ENCODE measurements at places on chromosomes 16 and 17. TPM values are rescaled to one million over a fixed set of nuclear protein-coding genes. Genes with fewer than 3 reads are reported as not detected.

DNA sequence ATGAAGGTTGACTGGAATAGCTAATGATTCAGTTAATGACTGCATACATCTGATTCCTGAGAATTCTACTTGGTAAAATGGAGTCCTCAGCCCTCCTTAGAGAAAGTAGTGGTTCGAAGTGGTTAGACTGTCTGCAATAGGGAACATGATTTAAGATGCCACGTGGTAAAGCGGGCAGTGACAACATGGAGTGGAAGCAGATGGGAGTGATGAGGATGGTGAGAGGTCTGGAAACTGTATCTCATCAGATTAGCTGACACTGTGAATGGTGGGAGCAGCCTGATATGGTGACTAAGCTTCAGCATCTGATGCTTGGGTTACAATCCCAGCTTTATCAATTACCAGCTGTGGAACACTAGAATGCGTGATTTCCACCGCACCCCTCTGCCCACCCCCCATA is 8.4 kb downstream of the CDH11 start:
- no peak for DNase-seq

DNA sequence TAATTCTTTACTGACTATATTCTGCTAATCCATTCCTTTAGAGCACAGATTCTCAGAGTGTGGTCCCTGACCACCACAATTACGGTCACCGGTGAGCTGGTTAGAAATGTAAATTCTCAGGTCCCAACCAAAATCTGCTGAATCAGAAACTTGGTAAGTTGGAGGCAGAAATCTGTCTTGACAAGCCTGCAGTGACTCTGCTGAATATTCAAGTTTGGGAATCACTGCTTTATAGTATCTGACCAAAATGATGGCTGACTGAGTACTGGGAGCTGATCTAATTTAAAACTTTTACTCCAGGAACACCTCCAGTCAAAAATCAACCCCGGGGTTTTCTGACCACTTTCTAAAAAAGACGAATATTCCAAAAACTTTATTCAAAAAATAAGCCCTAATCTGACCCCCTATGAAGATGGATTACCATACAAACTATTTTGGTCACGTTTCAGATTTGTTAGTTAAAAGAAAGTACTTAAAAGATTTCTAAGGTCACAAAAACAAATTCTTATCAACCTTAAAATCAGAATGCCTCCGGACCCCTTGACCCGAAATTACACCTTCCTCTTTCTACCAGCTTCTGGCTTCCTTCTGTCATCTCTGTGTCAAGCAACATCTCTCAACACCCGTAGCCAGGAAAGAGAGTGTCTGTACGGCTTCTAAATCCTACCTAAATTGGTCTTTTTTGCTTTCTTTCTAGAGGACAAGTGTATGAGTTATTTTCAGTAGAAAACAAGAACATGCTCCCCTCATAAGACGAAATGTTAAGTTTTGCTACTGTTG is 38.6 kb downstream of the CREBBP start:
- no peak for DNase-seq

DNA sequence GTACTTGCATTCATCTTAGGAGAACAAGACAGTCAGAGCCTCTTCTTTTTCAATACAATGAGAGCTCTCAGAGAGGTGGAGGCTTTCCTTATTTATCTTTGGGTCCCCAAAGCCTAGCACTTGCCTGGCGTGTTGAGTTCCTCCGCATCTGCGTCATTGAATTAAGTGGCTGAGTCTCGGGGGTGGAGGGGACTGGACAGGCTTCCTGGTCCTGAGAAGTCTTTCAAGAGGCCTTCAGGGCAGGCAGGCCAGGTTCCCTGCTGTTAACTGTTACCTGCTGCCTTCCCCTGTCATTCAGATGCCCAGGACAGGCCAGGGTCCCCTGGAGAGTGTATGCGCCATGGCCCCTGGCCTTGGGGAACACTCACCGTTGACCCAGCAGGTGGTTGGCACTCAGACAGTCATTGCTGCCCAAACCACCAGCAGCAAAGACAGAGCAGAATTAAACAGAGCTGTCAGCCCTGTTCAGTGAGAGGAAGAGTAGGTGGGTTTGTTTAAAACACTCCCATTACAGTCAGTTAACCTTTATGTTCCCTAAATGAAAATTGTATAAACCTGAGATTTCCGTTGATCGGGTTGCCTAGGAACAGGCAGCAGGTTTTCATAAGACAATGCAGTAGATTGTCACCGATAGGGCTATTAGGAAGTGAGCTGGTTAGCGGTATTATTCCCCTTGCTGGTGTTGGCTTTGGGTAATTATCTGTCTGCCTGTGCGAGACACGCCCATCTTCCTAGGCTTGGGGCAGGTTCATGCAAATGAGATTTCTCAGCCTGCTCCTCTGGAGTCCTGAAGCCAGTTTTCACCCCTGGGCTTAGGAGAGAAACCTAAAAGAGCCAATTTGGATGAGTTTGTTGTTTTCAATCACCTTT is 132.7 kb downstream of the CCDC182 start:
- DNase-seq, result peak; percentile 45

- no peak for DNase-seq
Measured at GRCh38 chr17:4444782-4445473, 11.2 kb downstream of the SPNS3 start.

GRCh38 chr16:69381231-69381630 is 4.6 kb downstream of the TERF2 start:
- DNase-seq, result no peak

DNA sequence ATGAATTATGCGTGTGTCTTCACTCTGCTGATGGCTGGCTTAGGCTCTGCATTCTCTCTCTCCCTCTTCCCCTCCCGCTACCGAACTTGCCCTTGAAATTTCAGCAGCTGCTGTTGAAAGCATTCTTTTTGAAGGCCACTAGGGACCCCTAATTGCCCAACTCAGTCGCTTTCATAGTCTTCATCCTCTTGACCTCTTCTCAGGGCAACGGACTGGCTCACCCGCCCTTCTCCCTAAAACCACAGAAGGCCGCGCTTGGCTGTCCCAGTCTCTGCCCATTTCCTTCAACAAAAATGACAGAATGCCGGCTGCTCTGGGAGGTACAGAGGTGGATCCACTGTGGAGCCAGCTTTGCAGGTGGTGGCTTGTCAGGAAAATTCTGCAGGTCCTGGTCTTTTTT is 21.0 kb upstream of the FMNL1 start:
- peak; percentile 23 for DNase-seq

- DNase-seq, result no peak
Measured at GRCh38 chr17:34400301-34400931, 37.4 kb upstream of the CCL1 start.

- DNase-seq, result peak; percentile 41
Measured at GRCh38 chr17:40442392-40443195, 656 bp upstream of the IGFBP4 start.

GRCh38 chr17:77311371-77311981 is 170.7 kb downstream of the SEC14L1 start:
- DNase-seq, result no peak

DNA sequence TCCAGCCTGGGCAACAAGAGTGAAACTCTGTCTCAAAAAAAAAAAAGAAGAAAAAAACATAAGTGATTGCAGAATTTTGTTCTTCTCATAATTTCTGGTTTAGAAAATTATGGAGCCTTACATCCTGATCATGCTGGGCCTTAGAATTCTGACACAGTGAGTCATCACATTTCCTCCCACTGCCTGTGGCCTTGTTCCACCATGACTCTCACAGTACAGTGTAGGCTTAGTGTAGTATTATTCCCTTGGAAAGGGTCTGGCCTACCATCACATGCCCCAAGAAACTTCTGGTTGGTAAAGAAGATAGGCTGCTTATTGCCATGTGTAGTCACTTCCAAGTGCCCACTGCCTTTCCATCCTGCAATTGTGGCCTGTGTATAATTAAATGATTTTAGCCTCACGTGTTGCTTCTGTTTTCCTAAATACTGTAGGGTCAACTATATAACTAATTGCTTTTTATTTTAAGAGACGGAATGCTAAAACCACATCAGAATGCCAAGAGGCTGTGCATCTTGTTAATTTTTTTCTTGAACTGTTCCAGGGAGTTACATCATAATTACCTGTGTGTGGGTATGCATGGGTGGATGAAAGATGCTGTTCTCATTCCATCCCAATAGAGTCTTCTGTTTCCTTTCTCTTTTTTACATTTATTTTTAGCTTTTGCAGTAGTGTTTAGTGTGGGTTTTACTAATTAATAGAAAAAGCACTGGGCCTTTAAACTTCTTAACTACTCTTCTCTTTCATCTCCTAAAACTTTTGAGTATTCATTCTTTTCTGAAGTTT is 25.9 kb downstream of the OGFOD1 start:
- no peak for DNase-seq

DNA sequence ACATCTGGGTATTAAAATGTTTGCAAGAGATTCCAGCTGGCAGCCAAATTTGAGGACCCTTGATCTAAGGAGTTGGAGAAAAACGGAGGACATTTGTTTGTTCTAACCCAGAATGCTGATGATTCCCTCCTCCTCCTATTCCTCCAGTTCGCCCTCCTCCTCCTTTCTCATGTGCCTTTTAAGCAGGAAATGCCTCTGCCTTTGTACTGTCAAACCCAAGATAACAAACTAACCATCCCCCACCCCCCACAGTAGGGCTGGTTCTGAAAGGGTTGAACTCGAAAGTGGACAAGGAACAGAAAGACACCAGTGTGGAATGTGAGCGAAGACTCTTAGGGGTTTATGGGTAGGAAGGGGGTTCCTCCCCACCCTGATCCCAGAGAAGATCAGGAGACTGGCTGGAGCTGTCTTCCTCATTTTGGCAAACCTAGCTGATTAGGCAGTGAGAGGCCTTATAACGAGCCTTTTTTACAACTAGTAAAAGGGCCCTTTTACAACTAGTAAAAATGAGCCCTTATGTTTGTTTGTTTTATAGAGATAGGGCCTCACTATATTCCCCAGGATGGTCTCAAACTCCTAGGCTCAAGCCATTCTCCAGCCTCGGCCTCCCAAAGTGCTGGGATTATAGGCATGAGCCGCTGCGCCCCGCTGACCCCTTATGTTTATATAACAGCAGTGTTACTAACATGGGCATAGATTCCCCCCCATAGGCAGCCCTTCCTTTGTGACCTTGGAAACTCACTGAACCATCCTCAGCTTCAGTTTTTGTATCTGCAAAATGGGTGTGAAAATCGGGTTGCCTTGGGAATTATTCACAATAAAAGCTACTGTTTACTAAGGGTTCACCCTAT is 975 bp downstream of the CHD9 start:
- DNase-seq, result peak; percentile 27

DNA sequence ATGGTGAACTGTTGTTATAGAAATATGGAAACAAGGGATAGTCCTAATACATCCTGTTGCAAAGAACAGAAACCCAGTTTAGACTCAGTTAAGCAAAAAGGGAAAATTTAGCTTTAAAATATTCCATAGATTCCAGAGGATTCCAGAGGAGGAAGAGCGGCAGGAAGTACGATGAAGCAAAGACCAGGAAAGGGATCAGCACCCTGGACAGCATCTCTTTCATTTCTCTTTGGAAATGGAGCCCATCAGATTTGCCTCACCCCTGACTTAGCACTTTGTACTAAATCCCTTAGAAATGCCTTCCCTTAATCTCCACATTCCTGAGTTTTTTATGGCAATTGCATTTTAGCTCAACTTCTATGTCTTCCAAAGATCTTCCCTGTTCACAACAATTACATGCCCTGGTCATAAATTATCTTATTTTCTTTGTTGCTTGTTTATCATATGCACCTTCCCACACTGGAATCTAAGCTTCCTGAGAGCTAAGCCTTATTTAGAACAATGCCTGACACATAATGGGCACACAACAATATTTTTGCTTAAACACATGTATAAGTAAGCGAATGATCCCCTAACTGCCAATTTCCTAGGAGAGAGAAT is 150.0 kb upstream of the RBFOX1 start:
- no peak for DNase-seq

DNA sequence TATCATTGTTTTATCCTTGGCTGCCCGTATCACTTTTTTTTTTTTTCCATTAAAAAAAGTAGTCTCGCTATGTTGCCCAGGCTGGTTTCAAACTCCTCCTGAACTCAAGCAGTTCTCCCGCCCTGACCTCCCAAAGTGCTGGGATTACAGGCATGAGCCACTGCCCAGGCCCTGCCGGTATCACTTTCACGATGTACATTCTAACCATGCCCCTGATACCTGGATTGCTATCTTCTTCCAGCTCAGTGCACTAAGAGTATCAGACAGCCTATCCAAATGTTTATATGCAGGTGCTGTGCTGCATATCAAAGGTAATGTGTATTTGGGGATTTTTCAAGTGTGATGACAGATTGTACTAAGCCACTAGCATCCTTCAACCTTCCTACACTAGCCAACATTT is 14.2 kb downstream of the MOSMO start:
- DNase-seq, result no peak

DNA sequence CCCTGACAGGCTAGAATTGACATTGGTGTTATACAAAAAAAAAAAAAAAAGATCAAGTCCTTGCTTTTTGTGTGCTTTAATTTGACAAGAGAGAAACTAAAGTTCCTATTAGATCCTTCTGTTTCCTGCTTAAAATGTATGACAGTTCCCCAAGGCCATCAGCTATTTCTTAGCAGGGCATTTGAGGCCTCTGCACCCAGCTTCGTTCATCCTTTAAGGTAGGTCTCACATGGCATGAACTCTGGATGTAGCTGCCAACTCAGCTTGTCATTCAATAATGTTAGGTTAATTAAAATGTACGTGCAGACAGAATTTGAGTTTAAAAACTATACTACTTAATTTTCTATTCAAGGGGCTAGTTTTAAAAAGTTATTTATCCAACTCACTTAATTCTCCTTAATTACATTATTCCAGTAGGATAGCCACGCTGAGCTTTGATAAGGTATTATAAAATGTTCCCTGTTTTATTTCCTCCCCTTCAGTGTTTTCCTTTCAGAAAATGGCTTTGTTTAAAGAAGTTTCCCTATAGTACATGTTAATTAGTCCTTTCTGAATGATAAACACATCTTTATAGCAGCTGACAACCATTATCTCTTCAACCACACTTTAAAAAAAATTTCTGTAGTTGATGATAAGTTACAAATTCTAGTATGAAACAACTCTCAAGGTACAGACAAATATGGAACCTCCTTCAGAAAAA is 1.2 kb upstream of the RFFL start:
- no peak for DNase-seq

DNA sequence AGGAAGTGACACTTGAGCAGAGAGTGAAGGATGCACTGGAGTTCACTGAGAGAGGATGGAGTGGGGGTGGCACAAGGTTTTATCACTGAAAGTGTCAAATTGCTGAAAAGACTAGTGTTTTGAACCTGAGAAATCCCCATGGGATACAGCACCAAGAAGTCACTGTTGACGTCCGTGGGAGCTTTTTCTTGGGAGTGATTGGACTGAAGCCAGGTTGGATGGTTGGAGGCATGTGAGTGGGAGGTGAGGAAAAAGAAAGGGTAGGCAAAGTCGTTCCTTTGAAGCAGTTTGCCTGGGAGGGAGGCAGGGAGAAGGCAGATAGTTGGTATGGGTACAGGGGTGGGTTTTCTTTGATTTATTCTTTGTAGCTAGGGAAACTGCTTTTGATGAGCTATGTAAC is 39.9 kb upstream of the SDK2 start:
- no peak for DNase-seq

GRCh38 chr17:67836205-67836987 is 11.1 kb downstream of the BPTF start:
- DNase-seq, result no peak

PYDC1 gene
- not detected for total RNA-seq

TPPP3 gene
- 0.81 TPM for total RNA-seq

TAT gene
- total RNA-seq, result not detected

SPECC1 gene
- total RNA-seq, result 19.8 TPM
